NCI-H2171 treated with DMSO at 0.1 percent for 48 hours (cell line): ENCODE measurements at places on chromosomes 12 and 14.

GRCh38 chr12:22543246-22544037, 900 bp downstream of the C2CD5 start:
- DNase-seq: peak; percentile 75

DNA sequence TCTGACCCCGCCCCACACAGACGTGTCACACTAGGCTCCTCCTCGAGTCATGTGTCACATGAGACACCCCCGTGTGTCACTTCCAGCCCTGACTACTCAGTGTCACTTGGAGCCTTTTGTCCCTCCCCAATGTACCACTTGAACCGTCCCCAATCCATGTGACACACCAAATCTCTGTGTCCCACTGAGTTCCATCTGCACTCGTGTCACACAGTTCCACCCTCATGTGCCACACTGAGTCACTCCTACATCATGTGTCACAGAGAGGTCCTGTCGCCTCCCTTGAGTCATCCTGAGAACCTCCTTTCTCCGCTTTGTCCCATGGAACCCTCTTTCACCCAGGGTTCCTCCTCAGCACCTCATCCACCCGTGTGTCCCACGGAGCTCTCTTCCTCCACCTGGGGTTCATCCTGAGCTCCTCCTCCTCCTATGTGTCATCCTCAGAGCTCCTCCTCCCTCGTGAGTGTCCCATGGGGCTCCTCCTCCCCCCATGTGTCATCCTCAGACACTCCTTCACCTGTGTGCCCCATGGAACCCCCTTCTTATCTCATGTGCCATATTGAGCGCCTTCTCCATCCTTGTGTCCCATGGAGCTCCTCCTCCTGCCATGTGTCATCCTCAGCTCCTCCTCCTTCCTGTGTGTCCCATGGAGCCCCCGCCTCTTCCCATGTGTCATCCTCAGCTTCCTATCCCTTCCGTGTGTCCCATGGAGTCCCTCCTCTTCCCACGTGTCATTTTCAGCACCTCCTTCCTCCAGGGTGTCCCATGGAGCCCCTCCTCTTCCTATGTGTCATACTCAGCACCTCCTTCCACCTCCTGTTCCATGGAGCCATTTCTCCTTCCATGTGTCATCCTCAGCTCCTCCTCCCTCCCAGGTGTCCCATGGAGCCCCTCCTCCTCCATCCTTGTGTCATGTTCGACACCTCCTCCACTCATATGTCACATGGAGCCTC, 32.0 kb downstream of the RTL1 start:
- no peak for DNase-seq

DNA sequence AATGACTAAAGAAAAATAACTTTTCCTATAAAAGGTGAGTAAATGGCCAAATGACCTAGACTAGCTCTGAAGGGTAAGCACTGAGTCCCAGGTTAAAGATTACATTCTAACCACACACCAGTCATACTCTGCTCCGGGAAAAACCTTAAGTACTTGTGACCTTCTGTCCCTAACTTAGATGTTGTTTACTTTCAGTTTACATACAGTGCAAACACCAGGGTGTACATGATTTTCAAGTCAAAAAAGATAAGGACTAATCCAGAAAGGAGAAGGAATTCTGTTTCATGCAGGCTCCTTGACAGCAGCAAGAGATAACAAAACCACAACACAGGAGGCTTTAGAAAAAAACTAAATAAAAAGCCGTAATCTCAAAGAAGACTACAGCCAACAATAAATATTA, 174.2 kb downstream of the PPM1H start:
- no peak for DNase-seq

- DNase-seq: no peak
These were observed 6.0 kb downstream of the GALNT9 start for GRCh38 chr12:132323171-132324010.

DNA sequence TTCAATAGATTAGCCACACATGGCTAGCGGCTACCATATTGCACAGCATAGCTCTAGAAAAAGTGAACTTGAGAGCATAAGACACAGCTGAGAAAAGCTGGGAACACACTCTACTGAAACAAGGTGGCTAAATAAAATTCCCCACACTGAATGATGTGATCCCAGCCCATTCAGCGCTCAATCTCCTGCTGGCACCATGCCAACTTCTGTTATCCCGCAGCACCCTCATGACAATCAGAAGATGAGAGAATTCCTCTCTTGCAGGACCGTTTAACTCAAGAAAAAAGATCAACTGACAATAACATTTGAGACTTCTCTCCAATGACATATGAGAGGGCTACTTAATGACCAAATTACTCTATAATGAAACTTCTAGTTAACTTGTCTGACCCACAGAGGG, 115.4 kb downstream of the ADAMTS20 start:
- DNase-seq: no peak

- no peak for DNase-seq
These were observed 5.3 kb downstream of the MYH7 start for GRCh38 chr14:23430016-23430722.

DNA sequence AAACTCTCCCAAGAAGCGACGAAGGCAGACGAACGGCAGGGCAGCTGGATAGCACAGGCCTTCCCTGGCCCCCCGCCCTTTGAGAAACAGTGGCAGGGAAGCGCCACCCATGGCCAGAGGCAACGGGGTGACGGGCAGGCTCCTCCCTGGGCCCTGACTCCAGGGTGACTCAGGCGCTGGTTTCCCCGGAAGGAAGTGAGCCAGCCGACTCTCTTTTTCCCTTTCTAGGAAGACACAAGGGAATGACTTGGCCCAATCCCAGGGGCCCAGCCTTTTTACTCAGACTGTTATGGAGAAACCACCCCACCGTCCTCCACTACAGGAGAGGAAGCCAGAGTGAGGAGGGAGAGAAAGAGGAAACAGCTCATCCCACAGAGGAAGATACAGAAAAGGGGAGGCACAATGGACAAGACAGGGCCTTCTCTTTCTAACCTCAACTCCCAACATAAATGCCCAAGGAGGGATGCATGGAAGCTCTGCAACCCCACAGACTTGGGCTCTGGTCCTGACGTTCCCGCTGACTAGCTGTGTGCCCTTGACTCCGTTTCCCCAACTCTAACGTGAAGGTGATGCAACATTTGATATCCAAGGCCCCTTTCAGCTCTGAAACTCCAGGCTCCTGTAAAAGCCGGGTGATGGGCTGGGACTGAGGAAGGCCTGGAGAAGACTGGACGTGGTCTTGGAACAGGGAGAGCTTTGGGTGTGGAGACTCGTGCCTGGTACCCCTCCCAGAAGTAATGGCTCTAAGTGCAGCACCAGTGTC, 27.9 kb downstream of the ACTN1 start:
- DNase-seq: no peak

- DNase-seq: no peak
These were observed 4.8 kb downstream of the KRT4 start for GRCh38 chr12:52809166-52809565.

DNA sequence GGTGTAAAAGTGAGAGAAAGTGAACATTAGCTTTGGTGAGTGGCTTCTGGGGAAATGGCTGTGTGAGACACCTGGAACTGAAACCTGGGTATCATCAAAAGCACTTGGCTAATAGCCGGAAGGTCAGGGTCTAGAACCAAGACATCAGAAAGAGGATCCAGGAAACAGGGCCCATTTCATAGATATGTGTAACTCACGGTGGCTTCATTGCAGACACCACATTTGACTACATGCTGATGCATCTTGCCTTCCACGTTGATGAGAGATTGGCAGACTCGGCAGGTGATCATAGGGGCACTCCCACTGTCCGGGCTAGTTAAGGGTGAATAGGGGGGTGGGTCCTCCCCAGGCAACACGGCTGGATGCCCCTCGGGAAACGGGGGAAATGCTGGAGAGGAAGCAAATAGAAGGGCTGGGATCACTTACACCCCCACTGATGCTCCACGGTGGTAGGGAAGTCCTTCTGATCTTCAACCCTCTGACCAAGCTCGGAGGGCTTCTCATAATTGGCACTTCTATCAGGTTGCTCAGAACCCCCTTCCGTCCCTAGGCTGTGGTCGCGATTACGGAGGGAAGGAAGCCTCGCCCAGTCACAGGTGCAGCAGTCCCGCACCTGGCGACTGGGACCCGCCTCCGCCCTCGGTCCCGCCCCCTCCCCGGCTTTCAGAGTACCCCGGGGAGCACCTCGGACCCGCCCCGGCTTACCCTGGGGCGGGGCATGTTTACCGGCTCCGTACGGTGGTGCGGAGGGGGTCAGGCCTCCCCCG, 593 bp downstream of the PIP4P1 start:
- peak; percentile 70 for DNase-seq

DNA sequence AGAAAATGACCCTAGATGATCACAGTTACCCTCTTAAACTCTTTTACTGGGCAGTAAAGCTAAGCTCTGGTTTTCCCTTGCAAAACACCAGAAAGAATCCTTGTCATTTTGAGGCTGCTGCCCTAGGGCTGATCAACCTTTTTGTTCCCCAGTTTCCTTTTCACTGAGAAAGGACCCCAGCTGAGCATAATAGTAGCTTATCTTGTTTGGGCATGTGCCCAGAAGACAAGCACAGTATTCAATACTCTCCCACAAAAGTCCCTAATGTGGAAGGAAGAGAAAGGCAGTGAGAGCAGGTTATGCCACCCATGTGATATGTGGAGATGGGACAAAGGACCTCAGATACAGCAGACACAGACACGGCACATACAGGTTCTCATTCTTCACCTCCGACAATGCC, 332.6 kb upstream of the TMPO start:
- DNase-seq: no peak

DNA sequence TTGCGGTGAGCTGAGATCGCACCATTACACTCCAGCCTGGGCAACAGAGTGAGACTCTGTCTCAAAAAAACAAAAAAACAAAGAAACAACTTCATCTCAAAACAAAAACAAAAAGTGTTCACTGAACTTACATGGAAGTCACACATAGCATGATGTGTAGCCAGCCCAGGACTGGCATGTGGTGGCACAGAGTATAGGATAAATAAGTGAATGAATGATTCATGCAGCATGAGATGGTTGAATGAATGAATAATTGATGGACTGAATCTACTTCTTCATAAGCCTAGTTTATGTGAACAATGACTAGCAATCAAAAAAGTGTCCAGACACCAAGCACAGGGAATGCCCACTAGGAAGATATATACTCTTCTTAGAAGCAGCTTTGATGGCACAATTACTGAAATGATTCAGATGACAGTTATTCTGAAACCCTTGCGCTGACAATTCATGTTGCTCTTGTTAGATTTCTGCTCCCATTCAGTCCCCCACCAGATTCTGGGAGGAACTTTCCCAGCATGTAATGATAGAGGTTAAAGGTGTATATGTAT, 31.6 kb upstream of the SERPINA6 start:
- no peak for DNase-seq

DNA sequence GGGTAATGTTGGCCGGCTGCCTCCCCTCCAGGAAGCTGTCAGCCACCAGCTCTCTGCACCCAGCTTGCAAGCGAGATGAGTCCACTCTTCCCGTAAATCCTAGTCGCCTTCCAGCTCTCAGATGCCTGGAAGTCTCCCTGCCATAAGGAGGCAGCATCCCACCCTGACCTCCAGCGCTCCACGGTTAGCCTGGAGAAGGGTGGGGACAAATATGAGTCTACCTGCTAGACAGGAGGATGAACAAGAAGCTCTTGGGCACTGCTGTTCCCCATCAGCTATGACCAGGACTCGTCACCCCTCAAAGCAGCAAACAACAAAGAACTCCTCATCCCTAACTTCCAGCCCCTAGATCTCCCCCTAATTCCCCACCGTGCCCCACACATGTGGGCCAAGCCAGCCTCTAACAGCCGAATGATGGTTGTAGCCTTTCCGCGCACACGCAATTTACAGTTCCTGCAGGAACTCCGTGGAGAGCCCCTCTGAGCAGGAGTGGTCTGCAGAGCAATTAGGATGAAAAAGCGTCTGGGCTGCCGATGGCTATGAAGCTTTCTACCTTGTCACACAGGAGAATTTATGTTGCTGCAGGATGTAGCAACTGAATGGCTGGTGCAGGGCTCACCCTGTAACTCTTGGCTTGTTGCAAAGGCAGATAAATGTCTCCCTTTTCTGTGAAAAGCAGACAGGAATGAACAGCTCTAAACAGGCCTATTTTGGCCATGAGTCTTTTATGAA, 181.4 kb downstream of the GLT1D1 start:
- no peak for DNase-seq
